ENCODE measurements at places on chromosomes 7 and 10.
A peak's percentile ranks its signal among the peaks of the same experiment; 100 is the strongest.

- DNase-seq = peak; percentile 36
Observed at GRCh38 chr10:101611096-101611905, 23.2 kb downstream of the DPCD start.

GRCh38 chr7:134104166-134104565, 23.0 kb upstream of the LRGUK start:
- DNase-seq = no peak

DNA sequence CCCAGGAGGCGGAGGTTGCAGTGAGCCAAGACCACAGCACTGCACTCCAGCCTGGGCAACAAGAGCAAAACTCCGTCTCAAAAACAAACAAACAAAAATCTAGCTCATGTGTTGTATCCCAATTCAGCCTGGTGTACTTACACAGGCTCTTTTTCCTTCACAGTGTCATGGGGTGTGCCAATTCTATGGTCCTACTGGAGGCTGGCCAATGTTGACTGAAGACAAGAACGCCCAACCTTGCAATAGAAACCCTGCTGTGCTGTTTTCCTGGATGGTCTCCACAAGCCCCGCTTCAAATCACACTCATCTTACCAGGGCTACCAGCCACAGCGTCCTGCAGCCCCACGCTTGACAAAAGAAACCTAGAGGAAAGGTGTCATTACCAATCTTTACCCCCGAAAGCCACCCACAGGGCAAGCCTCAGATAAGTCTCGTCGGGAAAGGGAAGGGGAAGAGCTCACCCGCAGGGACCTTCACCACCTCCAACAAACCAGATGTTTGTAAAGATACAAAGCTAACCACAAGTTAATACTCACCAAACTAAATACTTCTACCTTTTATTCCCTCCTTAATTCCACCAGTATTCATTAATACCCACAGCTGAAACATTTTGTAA, 64.8 kb downstream of the TNS3 start:
- DNase-seq = no peak

GRCh38 chr7:120865191-120865981, 7.4 kb upstream of the TSPAN12 start:
- DNase-seq = no peak

- no peak for DNase-seq
Observed at GRCh38 chr10:6064119-6064518, 2.0 kb upstream of the IL2RA start.

DNA sequence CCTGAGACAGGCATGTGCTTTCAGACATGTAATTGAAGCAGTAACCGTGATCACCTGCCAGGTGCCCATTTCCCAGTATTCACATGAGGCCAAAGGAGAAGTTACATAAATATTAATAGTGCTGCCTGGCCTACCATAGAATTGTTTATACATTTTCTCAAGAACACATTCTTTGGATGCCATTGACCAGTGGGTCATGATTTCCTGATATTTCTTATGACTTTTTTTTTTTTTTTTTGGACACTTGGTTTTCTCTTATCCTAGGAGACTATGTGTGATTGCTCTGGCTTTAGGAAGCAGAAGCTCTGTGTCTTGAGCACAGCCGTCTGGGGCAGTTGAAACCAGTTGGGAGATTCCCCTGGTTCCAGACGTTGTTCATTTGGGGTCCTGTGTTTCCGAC, 143.9 kb upstream of the NPS start:
- peak; percentile 55 for DNase-seq

DNA sequence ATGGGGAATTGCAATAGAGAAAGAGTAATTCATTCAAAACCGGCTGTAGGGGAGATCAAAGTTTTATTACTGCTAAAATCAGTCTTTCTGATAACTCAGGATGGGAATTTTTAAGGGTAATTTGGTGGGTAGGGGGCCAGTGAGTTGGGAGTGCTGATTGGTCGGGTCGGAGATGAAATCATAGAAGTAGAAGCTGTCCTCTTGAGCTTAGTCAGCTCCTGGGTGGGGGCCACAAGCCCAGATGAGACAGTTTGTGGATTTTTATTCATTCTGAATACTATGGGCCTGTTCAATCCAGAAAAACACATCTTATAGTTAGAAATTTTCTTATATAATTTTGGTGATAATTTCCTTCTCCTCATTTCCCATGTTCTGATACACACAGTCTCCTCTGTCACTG, 25.4 kb downstream of the CALD1 start:
- DNase-seq = peak; percentile 72

DNA sequence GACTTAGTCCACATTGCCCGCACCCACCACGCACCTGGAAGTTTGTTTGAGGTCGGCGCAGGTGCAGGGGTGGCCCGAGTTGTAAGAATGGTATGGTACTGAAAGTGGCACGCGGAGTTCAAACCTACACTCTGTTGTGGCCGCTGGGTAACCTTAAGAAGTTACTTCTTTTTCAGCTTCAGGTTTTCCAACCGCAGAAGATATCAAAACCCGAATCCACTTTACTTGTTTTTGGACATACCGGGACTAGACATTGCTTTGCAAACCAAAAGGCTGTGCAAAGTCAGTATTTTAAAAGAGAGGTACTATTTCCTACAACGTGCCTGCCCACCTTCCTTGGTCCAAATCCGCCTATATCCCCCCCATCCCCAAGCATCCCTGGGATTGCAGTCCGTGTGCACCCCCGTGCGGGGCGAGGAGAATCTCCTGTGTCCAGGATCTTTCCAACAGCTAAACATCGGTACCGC, 1.0 kb downstream of the IGFBP3 start:
- peak; percentile 9 for DNase-seq

- DNase-seq = peak; percentile 34
Observed at GRCh38 chr7:95430864-95431263, 4.0 kb downstream of the PON2 start.

GRCh38 chr10:125064681-125065492, 95.5 kb downstream of the CTBP2 start:
- peak; percentile 64 for DNase-seq

DNA sequence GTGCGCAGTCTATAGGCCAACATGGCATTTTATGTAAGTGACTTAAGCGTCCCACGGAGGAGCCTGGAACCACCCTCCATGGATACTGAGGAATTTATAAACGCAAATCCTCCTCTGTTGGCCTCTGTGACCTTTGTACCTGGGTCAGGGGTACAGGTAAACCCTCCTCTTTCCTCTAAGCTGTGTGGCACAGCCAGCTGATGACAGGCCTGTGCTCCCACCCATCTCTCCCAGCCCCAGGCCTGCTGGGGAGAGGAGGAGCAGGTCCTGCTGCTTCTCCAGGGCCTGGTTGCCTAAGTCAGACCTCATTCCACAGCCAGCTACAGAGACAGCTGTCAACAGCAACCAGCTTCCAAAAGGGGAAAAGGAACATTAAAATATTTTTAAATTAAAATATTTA, 5.0 kb downstream of the AVPI1 start:
- no peak for DNase-seq

- DNase-seq = peak; percentile 68
Observed at GRCh38 chr7:19016140-19016539, 101.3 kb downstream of the TWIST1 start.

DNA sequence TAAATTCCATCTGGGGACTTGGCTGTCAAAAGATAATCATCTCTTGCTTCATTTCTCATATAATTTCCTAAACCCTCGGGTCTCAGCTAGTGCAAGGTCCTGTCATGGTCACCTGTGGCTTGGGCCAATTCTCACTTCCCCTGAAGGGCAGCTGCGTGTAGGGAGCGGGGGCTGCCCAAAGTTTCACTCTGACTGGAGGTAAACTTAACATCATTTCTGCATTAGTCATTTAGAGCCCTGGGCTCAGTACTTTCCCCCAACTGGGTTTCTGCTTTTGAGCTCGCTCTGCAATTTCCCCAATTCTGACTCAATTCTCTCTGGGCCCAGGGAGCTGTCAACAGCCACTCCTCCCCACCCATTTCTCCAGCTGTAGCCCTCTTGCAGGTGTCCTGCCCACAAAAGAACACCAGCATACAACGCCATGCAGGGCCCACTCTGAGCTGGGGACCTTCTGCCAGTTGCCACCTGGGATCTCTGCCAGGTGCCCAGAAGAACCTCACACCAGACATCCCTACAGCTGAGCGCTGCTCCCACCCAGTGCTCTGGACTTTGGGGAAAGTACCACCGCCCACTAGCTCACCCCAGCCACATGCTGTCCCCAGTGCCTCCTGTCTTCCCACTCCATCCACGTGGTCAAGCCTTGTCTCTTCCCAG, 37.9 kb downstream of the VOPP1 start:
- peak; percentile 38 for DNase-seq

GRCh38 chr7:1175967-1176851, 16.2 kb upstream of the ZFAND2A start:
- DNase-seq = peak; percentile 78

DNA sequence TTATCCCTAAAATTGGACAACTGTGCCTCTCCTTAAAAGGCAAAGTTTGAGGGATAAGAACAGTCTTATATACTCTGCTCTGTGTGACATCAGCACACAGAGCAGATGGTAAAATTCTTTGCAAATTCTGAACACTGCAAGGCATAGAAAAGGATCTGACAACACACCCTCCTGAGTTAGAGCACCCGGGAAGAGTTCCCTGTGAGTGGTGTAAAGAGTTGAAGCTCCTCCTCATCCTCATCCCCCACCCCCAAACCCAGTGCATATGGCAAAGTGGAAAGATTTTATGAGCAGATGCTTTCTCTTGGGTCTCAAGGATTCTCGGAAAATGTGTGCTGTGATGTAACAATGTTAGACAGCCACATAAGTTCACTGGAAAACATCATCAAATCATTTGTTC, 40.0 kb upstream of the DGKI start:
- DNase-seq = no peak

DNA sequence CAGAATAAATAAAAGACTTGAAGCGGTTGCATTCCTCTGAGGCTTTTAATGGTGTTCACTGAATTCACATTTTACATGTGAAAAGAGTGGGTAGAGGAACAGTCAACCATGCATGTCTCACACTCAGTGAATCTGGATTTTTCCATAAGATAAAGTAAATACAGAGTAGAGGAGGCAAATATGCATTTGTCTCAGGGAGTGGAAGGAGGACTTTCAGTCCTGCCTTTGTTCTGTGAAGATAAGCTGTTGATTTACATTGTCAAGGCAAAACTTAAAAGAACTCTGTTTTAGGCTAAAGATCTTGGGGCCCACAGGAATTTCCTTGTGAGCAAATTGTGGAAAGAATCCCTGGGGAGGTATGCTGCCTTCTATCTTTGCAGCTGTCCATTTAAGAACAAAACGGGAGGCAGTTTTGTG, 825.3 kb upstream of the MBL2 start:
- DNase-seq = no peak

DNA sequence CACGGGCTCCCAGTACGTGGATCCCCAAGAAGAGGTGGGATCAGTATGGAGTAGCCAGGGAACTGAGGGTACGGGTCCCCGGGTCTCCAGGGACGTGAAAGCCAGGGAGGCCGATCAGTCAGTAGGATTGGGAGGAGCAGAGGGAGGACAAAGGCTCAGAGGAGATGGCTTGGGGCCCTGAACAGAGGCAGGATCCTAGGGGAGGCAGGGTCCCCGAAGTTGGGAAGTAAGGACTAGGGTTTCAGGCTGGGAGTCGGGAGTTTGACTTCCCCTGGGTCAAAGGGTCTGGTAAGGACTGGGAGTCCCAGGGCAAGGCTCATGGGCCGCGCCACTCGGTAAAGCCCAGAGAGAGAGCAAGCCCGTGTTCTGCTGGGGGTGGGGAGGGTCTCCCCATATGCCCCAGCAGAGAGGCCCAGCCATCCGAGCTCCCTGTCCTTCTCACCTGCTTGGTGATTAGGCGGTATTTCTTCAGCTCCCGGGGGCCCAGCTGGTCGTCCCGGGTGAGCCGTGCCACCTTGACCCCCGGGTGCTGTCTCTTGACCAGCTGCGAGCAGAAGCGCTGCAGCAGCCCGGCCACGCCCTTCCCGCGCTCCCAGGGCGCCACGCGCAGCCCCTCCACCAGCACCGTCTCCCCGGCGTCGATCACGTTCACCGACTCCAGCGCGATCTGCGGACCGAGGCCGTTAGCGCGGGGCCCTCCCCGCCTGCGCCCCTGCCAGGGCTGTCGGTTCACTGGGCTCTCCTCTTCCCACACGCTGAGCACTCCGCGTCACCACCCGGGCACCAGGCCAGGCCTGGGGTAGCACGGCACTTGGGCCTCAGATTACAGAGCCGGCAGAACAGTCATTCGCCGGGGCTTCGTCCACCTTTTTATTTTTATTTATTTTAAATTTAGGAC, 7.0 kb downstream of the NAT16 start:
- DNase-seq = peak; percentile 78

- DNase-seq = no peak
Observed at GRCh38 chr7:39560408-39560807, 5.8 kb upstream of the YAE1 start.

DNA sequence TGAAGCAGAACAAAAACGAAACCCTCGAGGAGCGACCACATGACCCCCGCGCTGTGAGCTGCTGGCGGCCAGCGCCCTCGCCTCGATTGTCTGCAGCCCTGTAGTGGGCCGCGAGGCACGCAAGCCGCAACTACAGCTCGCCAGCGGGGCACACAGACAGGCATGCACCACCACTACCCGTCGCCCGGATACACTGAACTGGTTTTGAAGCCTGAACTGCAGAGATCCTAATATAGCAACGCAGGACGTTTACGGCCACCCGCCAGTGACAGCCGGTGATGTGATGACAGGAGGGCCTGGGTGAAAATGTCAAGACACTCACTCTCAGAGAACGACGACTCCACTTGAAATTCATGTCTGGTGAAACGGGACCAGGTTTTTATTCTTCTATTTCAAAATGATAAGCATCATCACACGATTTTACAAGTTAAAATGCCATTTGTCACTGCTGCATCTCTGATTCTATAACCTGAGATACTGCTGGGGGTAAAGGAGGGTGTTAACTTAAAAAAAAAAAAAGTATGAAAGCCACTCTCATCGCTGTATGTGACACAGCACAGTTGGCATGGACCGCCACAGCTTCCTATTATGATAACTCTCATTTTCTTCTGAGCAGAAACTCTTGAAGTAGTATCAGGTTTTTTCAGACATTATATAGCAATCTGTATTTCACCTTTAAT, 120.3 kb upstream of the DIP2C start:
- no peak for DNase-seq

DNA sequence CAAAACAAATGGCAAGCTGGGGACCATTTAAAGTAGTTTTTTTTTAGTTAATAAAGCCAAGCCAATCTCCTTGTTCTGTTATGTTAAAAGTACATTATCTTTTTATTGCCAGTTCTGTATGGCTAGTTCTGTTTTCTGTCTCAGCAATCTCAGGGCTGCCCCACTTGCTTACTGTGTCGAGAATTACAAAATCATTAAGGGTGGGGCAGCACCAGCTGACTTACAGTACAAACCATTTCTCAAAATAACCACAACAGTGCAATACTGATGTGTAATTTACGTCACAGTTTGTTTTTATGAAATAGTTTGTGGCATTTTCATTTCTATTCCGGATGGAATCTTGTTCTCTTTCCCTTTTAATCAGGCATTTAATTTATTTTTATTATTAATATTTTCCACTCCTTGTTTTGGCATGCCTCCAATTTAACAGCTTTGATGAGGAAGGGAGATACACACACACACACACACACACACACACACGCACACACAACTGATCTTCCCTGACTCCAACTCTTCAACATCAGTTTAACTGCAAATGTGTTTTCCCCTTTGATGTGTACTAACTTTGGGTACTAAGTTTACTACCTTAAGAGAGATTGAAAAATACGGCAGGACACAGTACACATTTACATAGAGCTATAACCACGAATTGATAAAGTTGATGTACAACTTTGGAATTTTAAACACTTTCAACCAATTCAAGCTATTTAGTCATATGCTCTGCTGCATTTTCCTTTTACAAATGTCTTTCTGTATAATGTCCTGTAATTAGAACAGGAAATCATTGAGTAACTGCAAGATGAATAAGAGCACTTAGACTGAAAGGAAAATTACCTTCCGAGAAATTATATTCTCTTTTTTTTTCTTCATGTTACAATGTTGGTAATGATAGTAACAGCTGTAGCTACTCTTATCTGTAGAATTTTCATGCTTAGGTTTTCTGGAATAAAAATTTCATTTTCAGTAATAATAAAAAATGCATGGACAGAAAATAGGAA, 91.5 kb downstream of the ARID5B start:
- DNase-seq = peak; percentile 98

Data from cardiac fibroblast (primary cell).